ENCODE measurements at places on chromosomes 13 and 19.

DNA sequence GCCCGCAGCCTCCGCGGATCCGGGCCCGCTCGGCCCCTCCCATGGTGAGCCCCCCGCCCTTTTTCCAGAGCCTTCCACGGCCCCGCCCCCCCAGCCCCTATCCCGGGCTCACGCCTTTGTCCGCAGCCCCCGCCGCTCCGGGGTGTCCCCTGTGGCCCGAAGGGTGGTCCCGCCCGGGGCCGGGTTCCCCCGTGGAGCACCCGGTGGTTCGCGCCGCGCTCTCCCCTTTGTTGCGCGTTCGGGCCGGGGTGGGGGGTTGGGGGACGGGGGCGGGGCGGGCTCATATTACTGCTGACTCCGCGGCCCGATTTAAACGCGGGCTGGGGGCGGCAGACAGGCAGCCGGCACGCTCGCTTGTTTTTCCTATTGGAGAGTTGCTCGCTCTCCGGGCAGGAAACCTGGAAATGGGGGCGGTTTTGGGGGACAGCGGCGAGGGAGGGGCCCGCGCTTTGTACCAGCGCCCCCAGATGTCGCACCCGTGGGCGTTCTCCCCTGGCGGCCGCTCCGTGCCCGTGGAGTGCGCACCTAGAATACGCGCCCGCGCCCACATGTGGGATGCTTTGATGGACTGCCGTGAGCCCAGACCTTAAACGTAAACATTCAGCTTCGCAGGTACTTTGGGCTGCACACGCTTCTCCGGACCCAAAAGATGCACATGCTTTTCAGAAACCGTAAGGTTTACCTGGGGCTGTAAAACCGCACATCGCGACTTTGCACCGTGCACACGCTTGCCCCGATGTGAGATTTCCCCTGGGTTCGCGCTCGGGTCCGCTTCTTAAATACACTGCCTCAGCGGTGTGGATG lies 699 bp downstream of the PTOV1 start:
- DNase-seq, result no peak
- peaks cover 22% of the 10 kb centered on the region for H3K36me3 ChIP-seq
- H3K27ac ChIP-seq, result peak overlapping the region; percentile 99
- no peaks in the 10 kb centered on the region for H3K27me3 ChIP-seq

GRCh38 chr13:73842626-73843025 lies 291.6 kb downstream of the KLF12 start:
- no peaks in the 10 kb centered on the region for H3K27me3 ChIP-seq
- H3K27ac ChIP-seq, result no peak overlapping the region
- H3K4me1 ChIP-seq, result no peaks in the 10 kb centered on the region

DNA sequence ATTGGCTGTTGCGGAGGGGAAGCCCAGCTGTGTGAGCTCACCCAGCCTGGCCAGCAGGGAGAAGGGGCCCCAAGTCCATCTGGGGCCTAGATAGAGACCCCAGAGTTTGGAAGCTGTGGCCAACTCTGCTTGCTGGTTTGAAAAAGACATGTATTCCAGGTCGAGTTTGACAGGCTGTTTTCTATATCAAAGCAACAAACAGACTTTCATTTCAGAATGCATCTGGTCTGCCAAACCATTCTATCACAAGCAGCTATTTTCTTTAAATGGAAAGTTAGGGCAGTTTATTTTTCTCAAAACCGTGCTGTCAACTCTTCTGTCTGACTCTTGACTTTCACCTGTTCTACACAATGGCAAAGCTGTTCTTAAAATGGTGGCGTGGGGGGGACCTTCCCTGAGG lies 185.8 kb downstream of the DCLK1 start:
- DNase-seq, result no peak
- no peak overlapping the region for H3K27ac ChIP-seq
- H3K4me3 ChIP-seq, result no peak overlapping the region
- H3K36me3 ChIP-seq, result no peaks in the 10 kb centered on the region

DNA sequence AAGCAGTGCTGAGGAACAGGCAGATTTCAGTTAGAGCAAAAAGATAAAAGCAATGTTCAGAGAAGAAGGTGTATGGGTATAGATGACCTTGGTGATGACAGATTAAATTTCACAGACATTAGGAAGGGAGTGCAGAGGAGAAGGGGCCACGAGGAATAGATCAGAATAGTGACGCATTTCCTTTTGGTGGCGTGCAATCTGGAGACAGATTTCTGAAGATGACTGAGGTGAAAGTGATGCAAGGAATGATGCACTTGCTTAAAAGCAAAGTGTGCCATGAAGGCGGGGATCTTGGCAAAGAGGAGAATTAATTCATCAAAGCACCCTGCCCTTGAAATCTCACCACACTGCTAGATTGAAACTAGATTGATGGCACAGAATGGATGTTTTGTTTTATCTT lies 202.4 kb downstream of the ITGBL1 start:
- no peaks in the 10 kb centered on the region for H3K4me1 ChIP-seq
- H3K27ac ChIP-seq, result no peak overlapping the region
- H3K27me3 ChIP-seq, result no peaks in the 10 kb centered on the region
